ENCODE measurements at places on chromosomes 3 and 15. TPM values are rescaled to one million over a fixed set of nuclear protein-coding genes. Genes with fewer than 3 reads are reported as not detected.

The AP3B2 gene
- total RNA-seq, result not detected

The CCDC80 gene
- not detected for total RNA-seq

The MYZAP gene
- total RNA-seq, result not detected

The SH2D7 gene
- total RNA-seq, result not detected

GRCh38 chr15:69623392-69624154, 171.0 kb downstream of the RPLP1 start:
- DNase-seq, result no peak
- H3K36me3 ChIP-seq, result no peaks in the 10 kb centered on the region
- no peaks in the 10 kb centered on the region for H3K4me1 ChIP-seq
- H3K27me3 ChIP-seq, result peaks cover 12% of the 10 kb centered on the region

GRCh38 chr15:78437107-78437761, 782 bp upstream of the IREB2 start:
- peak overlapping the region; percentile 96 for H3K27ac ChIP-seq
- H3K4me1 ChIP-seq, result peaks cover 32% of the 10 kb centered on the region
- peak overlapping the region; percentile 90 for H3K4me3 ChIP-seq
- peaks cover 4% of the 10 kb centered on the region for H3K27me3 ChIP-seq
- no peak for DNase-seq
- H3K36me3 ChIP-seq, result peaks cover 11% of the 10 kb centered on the region

GRCh38 chr15:62079594-62079993, 12.8 kb downstream of the C2CD4A start:
- H3K27me3 ChIP-seq, result peaks cover 4% of the 10 kb centered on the region
- no peak for DNase-seq
- no peaks in the 10 kb centered on the region for H3K4me1 ChIP-seq
- H3K4me3 ChIP-seq, result no peak overlapping the region
- no peak overlapping the region for H3K27ac ChIP-seq

DNA sequence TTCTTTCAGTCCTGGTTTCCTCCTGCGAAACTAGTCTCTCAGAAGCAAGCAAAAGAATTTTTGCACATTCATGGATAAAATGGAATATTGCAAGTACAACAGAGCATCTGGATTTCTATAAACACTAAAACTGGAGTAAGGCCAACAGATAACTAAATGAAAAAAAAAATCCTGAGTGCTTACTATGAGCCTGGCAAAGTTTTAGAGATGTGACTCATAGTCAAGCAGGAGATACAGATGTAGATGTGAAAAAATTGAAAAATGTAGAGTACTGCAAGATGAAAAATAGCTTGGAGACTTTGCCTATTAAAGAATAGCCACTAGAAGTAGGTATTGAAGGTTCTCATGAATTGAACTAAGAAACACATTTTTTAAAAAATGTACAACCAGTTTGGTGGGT, 397.4 kb downstream of the OTOL1 start:
- H3K4me1 ChIP-seq, result no peaks in the 10 kb centered on the region
- H3K27ac ChIP-seq, result no peak overlapping the region
- H3K36me3 ChIP-seq, result no peaks in the 10 kb centered on the region
- no peak overlapping the region for H3K4me3 ChIP-seq

- no peaks in the 10 kb centered on the region for H3K27me3 ChIP-seq
- no peaks in the 10 kb centered on the region for H3K4me1 ChIP-seq
- no peak for DNase-seq
- H3K4me3 ChIP-seq, result no peak overlapping the region
- H3K36me3 ChIP-seq, result no peaks in the 10 kb centered on the region
These were observed 196.7 kb downstream of the EPHA6 start for GRCh38 chr3:97010881-97011657.
